ENCODE measurements at places on chromosomes 4 and X.

GRCh38 chrX:32195611-32196010, 1015.7 kb downstream of the DMD start:
- no peak for DNase-seq

- no peak for DNase-seq
Observed at GRCh38 chr4:52665592-52665991, 6.5 kb upstream of the USP46 start.

GRCh38 chrX:122389005-122389404, 795.1 kb upstream of the GRIA3 start:
- no peak for DNase-seq

- DNase-seq, result no peak
Observed at GRCh38 chr4:4323705-4324534, 33.9 kb downstream of the ZBTB49 start.

GRCh38 chr4:120704538-120704937, 218.0 kb downstream of the PRDM5 start:
- no peak for DNase-seq

DNA sequence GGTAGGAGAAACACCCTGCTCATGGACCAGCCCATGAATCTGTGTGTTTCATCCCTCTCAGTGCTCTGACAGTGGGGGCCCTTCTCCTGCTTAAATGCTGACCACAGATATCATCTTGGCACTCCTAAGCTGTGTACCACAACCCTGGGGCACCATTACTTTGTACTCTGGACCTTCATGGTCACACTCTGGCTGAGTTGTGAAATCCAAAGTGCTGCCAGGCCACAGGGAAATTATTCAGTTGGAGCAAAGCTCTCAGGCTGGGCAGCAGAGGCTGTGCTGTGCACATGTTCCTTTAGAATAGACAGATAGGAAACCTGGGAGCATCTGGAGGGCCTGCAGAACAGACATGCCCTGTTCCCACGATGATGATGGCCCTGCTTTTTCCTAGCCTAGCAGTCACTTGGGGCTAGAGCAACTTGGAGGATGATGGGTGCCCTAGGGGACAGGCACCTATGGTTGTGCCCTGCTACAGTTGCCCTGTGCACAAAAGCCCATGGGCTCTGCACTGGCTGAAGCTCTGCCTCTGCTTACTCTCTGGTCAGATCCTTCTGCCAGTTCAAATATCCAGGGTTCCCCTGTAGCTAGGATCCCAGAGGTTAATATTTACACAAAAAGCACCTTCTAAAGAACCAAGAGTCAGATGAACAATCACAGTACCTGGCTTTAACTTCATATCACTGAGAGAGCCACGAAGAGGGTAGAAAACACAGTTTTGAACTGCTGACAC, 48.5 kb upstream of the CDX4 start:
- DNase-seq, result no peak

GRCh38 chrX:40195368-40195767, 97.6 kb upstream of the BCOR start:
- DNase-seq, result no peak

DNA sequence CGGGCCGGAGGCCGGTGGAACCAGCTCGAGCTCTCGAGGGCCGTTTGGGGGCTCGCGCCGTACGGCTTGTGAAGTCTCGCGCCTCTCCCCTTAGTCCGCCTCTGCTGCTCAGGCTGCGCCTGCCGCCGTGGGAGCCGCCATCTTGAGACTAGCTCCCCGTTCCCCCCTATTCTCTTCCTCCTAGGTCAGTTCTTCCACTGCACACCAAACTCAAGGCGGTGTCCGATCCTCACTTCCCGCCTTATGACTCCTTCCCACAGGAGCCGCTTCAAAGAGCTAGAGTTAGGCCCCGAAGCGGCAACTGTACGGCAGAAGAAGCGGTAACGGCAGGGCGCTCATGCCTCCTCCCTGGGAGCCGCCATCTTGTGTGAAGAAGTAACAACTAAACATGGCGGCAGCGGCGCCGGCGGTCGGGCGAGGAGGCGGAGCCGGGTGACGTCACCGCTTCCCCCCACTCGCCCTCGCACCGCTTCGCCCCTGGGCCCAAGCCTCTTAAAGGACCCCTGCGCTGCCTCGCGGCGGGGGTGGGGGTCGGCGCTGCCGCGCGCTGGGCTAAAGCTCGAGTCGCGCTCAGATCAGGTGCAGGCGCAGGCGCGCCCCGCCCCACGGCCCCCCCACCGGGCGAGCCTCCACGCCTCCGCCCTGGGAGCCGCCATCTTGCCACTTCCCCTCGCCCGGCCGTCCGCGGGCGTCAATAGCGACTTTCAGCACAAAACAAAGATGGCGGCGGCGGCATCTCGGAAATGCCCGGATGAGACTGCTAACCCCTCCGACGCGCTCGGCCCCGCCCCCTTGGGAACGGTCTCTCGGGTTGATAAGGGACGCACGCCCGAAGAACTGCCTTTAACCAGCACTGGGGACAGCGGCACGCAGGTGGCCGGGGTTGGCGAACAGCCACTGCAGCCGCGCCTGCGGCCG, at the start of gene HCFC1:
Gene HCFC1 (minus strand): TSS at position 369 of the 918 bp plus-strand sequence. CDS start 978 bp downstream, outside the sequence.
- DNase-seq, result peak; percentile 63
